Heart right ventricle (tissue), 16 donors: ENCODE measurements at places on chromosomes 7 and 10. TPM values are rescaled to one million over a fixed set of nuclear protein-coding genes. Genes with fewer than 3 reads are reported as not detected.

The ZNF804B gene
- total RNA-seq = 0.07 TPM

- DNase-seq = no peak
Measured at GRCh38 chr10:88617772-88618300, 31.3 kb downstream of the LIPJ start.

The SYT15B gene
- 0.25 TPM for total RNA-seq

DNA sequence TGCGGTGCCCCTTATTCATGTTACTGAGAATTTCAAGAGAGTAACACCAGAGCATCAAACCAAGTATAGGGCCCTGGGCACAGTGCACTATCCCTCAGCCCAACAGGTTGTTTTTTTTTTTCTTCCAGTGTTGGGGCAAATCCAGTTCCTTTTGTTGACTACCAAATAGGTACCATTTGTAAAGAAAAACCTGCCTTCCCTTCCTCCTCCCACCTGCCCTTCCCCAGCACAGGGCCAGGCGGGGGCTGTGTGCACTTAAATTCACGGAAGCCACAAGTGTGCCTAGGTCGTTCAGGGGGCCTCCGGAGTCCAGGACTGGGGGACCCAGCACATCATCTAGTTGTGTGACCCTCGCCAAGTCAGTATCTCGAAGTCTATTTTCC, 595 bp upstream of the SFXN4 start:
- no peak for DNase-seq

The UPK3B gene
- total RNA-seq = 0.53 TPM

The INTS1 gene
- total RNA-seq = 44.0 TPM

The HTRA1 gene
- 68.9 TPM for total RNA-seq

- no peak for DNase-seq
Measured at GRCh38 chr7:18496341-18496700, 772 bp downstream of the HDAC9 start.
